ENCODE measurements at places on chromosomes 5 and 9.

DNA sequence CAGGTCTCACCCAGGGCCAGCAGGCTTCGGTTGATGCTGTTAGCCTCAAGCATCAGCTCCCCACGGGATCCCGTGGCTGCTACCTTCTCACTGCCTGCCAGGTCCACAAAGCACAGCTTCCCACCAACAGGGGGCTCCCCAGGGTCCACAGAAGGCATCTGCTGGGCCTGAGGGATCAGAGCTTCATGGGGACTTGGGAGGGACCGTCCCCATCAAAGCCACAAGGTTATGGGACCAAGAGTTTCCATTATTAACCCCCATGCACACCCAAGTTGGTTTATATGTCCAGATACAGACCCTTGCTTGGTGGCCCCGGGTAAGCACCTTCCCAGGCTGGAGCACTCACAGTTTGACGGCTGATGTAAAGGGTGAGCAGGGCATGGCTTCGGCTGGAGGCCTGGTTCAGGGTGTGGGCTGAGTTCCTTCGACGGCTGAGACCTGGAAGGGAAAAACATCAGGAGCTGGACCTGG is 3.0 kb downstream of the KIF12 start:
- no peak for DNase-seq

GRCh38 chr5:31469886-31470285 is 62.0 kb downstream of the DROSHA start:
- no peak for DNase-seq

GRCh38 chr9:99713838-99714306 is 107.8 kb upstream of the NR4A3 start:
- no peak for DNase-seq

DNA sequence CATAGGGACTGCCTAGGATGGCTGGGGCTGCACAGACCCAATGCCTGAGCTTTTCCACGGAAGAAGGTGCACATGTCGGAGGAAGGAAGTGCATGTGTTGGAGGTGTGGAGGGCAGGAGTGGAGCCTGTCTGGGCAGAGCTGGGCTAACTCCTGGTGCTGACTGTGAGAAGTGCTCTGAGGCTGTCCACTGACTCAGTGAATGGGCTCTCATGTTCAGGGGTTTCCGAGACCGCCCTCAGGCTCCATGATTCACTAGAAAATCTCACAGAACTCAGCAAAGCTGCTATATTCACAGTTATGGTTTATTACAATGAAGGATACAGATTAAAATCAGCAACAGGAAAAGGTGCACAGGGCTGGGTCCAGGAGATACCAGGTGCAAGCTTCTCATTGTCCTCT is 37.2 kb downstream of the NTNG2 start:
- no peak for DNase-seq

- no peak for DNase-seq
These were observed 447.9 kb downstream of the SPATA31D1 start for GRCh38 chr9:82436475-82436874.

GRCh38 chr9:97808972-97809371 is 44.1 kb upstream of the FOXE1 start:
- no peak for DNase-seq

- DNase-seq, result no peak
These were observed 63.8 kb downstream of the SNCAIP start for GRCh38 chr5:122375801-122376200.

DNA sequence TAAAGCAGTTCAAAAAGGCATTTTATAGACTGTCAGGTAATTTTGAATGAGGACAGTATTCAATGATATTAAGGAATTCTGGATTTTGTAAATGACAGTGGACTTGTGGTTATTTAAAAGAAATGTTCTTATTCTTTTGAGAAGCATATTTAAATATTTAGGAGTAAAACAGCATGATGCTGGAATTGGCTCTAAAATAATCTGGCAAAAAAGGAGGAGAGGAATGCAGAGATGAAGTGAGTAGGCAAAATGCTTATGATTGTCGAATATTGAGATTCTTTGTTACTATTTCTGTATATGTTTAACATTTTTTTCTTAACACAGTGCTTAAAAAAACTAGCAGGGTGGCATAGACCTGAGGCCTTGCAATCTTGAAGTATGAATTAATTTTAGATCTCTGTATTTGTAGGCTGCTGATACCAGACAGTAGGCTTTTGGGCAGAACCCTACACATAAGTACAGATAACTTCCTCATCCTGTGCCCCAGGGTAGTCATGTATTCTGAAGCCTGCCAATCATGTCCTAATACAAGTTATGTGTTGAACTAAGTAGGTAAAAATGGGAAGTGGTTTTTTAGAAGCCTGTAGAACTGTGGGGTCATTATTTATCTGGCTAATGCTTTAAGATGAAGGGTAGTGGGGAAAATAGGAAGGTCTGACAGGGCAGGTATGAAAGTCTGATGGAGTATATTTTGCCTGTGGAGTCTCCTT is 9.4 kb downstream of the CD180 start:
- no peak for DNase-seq

GRCh38 chr5:133830911-133831310 is 137.5 kb downstream of the C5orf15 start:
- DNase-seq, result no peak

DNA sequence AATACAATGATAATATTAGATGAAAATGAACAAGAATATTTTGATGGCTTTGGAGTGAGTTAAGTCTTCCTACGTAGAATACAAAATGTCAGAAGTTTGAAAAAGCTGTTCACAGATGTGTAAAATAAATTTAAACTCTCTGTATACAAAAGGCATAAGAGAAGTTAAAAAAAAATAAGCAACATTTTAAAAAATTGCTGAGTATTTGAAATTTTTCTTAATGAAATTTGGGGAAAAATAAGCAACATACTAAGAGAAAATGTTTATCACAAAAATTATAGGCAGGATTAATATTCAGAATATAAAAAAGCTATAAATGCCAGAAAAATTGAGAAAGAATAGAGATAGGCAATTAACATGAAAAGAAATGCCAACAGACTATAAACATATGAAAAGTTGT is 470.7 kb upstream of the TRPC7 start:
- no peak for DNase-seq

DNA sequence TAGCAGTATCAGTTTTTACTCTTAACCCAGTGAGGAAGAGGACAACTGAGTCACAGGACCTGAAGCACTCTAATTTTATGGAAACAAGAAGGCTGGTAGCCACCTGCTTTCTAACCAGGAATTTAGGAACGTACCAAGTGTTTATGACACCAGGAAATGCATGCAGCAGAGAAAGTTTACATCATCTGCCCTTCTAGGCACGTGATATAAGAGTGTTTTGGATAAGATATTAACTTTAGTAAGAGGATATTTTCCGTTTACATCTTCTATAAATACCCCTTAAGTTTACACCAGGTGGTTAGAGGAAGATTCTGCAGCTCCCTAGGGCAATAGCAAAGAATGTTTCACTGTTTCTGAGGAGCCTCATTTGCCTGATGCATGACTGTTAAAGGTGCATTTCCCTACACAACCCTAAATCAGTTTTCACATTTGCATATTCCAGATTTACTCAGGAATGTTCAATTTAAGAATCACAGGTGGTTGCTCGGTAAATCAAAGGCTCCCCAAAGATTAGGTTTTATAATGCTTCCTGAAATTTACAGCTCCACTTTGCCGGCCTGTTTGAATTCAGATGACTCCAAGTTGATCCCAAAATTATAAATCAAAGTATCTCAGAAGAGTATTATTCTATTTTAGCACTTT is 1.8 kb downstream of the TSC1 start:
- DNase-seq, result no peak

DNA sequence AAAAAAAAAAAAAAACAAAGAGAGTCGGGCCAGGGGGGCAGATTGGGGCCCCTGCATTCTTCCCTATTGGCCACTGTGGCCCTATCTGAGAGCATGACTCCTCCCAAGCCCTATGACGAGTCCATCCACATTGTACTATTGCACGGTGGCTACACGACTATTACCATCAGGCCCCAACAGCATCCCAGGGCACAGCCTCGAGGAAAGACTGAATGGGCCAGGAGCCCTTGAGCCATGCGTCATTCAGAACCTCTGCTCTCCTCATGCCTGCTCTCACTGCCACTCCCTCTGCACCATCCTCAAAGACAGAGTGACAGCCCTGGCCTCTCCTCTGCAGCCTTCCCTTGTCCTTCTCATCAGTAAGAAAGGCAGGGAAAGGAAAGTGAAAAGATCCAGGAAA is 20.2 kb upstream of the ORM1 start:
- DNase-seq, result no peak

DNA sequence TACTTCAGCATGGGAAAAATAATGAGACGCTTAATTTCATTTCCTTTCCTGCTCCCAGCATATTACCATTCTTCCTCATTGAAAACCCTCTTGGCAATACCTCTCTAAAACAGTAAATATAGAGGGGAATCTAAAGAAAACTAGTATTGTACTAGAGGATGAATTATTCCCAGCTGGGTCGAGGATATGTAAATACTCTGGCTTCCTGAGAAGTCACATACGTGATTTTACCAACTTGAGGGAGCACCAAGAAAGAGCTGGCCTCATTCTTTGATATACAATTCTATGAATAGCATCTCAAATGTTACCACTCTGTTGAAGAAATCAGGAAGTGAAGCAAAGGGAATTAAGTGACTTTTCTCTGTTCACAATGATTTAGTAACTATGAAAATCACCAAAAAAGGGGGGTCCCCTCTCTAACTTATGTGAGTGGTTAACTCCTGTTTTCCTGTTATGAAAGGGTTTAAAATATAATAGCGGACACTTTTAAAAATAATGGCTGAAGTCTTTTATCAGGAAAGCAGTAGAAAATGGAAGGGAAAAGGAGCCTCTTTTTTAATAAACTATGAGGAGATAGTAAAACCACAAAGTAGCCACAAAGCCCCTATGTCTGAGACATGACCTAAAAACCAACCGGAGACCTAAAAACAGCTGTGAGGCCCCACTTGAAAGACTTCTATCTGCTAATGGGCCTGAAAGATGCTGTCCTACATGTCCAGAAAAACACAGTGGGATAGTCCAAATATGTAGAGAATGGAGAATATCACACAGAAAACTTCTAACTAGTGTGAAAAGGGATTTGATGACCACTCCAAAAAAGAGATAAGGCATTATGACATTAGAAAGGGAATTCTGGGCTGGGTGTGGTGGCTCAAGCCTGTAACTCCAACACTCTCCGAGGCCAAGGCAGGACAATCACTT is 42.6 kb downstream of the LPAR1 start:
- no peak for DNase-seq

DNA sequence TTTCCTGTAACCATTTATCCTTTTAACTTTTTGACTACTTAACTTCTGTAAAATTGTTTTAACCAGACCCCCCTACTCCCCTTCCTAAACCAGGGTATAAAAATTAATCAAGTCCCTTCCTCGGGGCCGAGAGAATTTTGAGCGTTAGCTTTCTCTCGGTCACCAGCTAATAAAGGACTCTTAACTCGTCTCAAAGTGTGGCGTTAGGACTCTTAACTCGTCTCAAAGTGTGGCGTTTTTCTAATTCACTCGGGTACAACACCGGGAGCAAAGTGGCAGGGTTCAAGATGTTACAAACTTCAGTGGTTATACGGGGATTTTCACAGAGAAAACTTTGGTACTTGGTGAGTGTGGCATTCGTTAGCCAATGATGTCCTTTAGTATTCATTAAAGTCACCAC is 39.7 kb upstream of the PPP1R26 start:
- DNase-seq, result no peak

- DNase-seq, result no peak
These were observed 561.1 kb upstream of the DAP start for GRCh38 chr5:11322133-11322532.

GRCh38 chr9:121975801-121976277 is 117.3 kb downstream of the TTLL11 start:
- no peak for DNase-seq

DNA sequence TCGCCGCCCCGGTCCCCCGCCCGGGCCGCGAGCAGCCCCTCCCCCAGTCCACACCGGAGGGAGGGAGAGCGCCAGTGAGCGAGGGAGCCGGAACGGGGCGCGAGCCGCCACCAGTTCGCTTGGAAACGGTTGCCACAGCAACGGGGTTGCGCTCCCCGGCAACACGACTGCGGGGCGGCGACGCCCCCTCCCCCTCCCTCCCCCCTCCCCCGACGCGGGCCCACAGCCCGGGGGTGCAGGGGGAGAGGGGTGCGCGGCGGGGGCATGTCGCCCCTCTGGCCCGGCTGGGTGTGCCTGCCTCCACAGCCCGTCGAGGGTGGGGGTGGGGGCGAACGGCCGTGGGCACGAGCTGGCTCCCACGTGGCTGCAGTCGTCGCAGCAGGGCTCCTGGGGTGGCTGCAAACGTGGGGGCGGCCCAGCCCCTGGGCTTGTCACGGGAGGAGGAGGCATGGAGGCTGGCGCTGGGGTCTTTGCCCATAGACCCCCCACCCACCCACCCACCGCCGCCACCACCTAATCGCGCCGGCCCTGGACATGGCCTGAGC is 524 bp downstream of the PRR7 start:
- peak; percentile 68 for DNase-seq

GRCh38 chr5:104375345-104375744 is 812.8 kb upstream of the NUDT12 start:
- no peak for DNase-seq

DNA sequence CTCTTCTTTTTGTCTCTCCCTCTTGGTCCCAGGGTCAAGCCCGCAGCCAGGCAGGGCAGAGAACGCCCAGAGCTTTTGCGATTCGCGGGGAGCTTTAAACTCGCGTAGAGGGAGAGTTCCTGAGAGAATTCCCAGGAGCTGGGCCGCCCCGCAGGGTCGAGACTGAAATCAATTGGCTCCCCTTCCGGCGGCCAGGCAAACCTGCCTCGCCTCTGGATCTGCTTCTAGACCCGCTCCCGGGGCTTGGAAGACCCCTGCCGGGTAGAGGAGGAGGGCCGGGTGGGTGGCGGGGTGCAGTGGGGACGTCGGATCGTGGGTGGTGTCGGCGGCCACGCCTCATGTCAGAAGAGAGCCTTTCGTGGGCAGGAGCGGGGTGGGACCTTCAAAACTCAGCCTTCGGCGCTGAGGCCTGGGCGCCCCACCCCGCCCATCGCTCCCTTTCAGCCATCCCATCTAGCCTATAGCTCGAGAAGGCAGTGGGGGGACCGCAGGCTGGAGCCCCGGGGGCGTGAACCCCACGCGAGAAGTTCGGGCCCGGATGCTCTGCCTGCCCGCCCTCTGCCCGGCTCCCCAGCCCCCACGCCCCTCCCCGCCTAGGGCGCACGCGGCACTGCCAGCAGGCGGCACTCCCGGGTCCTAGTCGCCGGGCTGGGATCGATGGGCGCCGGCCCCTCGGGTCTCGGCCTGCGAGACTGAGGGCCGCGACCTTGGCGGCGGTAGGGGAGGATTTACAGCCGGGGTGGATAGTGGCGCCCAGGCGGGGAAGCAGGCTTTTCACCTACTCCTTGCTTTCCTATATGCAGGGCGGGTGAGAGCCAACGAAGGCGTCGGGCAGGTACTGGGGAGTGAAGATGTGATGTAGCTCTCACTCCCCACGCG is 6.1 kb downstream of the PRDM6 start:
- DNase-seq, result no peak

Data from H54 (cell line).